Mesendoderm (in vitro differentiated cells): ENCODE measurements at places on chromosomes 1 and 21.

DNA sequence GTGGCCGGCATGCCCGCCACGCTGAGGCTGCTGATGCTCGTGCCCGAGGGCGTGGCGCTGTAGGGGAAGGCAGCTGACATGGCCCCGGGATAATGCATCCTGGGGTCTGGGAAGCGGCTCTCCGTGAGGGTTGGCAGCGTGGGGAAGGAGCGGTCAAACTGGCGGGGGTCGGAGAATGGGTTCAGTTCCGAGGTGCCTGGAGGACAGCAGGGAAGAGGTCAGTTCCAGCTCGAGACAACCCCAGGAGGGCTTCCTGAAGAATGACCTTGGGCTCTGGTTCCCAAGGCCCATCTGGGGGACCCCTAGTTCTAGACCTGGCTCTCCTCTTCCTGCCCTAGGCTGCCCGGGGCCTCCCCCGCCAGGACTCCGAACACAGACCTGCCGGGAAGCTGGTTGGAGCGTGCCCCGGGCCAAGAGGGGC is 27.6 kb downstream of the RUNX3 start:
- H3K4me1 ChIP-seq, result no peaks in the 10 kb centered on the region
- no peak overlapping the region for H3K4me3 ChIP-seq
- no peak overlapping the region for H3K27ac ChIP-seq

GRCh38 chr1:119286587-119287181 is 81.9 kb upstream of the HAO2 start:
- peak; percentile 81 for DNase-seq
- no peaks in the 10 kb centered on the region for H3K27me3 ChIP-seq
- H3K27ac ChIP-seq, result no peak overlapping the region
- H3K4me3 ChIP-seq, result no peak overlapping the region

DNA sequence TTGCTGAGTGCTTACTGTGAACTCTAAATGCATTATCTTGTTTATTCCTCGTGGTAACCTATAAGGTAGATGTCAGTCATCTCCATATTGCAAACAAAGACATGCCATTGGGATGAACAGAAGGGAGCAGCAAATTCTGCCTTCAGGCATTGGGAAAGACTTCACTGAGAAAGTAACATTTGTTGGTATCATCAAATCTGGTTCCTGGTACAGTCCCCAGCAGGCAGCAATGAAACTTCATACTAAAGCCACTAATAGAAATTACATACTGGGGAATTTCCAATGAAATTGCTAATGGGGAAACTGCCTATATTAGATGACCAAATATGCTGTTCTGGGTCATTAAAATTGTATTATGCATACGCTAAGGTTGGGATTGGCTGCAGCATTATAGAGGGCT is 47.3 kb upstream of the ST6GALNAC5 start:
- no peak overlapping the region for H3K27ac ChIP-seq
- peaks cover 2% of the 10 kb centered on the region for H3K4me1 ChIP-seq
- no peak for DNase-seq
- H3K4me3 ChIP-seq, result no peak overlapping the region
- no peaks in the 10 kb centered on the region for H3K36me3 ChIP-seq
- H3K27me3 ChIP-seq, result no peaks in the 10 kb centered on the region

DNA sequence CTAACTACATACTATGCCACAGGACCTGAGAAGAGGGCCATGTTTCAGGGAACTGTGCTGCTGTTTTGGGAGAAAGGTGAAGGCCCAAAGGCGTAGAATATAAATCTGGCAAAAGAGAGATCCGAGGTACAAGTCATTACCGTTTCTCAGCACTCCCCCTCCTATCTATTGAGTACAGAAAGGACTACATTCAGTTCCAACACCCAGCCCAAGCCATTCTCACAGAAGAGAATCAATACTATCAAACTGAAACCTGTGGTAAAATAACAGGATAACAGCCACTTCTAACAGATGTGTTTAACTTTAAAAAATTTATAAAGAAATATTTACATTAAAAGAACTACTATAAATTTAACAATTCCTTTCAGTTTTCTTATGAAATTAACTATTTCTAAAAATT is 7.8 kb downstream of the AHCTF1 start:
- H3K36me3 ChIP-seq, result peaks cover 1% of the 10 kb centered on the region
- no peak overlapping the region for H3K4me3 ChIP-seq
- no peaks in the 10 kb centered on the region for H3K27me3 ChIP-seq
- DNase-seq, result no peak
- no peak overlapping the region for H3K27ac ChIP-seq

DNA sequence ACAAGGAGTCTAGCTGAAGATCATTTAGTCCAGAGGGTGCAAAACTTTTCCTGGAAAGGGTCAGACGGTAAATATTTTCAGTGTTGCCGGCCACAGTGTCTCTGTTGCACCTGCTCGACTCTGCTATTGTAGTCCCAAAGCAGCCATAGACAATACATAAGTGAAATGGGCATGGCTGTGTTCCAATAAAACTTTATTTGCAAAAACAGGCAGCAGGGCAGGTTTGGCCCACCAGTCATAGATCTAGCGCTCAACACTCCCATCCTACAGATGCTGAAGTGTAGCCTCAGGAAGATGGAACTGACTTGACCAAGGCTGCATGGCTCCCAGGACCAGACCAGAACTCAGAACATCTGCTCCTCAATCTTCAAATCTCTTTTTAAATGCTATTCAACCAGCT is 46.2 kb upstream of the CLDN14 start:
- H3K27me3 ChIP-seq, result no peaks in the 10 kb centered on the region
- no peak overlapping the region for H3K27ac ChIP-seq
- DNase-seq, result no peak
- no peak overlapping the region for H3K4me3 ChIP-seq
- H3K36me3 ChIP-seq, result no peaks in the 10 kb centered on the region
- no peaks in the 10 kb centered on the region for H3K4me1 ChIP-seq

DNA sequence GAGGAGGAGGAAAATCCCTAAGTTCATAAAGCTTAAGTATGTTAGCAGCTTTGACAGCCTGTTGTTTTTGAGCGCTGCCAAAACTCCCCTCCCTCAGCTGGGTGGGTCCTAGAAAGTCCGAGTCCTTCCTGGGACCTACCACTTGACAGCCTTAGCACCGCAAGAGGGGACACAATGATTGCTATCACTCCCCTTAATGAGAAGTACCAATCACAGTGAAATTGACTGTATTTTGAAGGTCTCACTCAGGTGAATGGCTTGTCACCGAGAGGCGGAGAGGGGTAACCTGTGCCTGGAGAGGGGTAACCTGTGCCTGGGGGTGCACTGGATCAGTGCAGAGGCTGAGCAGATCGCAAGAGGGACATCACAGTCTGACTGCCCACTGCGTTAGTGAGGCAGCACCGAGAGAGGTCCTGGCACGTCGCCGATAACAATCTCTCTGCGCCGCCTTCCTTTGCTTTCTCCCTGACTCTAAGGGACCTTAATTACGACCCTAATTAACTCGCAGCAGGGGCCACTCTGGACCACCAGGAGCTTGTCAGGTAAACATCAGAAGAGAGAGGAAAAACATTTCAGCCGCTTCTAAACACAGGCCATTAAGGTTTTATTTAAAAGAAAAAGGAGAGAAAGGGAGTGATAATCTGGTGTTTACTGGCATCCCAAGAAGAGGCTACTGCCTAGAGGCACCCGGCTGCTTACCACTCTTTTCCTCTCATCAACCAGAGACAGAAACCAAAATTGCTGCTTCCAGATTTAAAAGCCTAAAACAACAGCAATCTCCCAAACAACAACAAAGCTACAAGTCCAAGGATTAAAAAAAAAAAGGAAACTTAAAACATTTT is 25.7 kb upstream of the KCNK1 start:
- H3K4me3 ChIP-seq, result no peak overlapping the region
- H3K27me3 ChIP-seq, result peaks cover 5% of the 10 kb centered on the region
- no peak overlapping the region for H3K27ac ChIP-seq
- H3K4me1 ChIP-seq, result no peaks in the 10 kb centered on the region

DNA sequence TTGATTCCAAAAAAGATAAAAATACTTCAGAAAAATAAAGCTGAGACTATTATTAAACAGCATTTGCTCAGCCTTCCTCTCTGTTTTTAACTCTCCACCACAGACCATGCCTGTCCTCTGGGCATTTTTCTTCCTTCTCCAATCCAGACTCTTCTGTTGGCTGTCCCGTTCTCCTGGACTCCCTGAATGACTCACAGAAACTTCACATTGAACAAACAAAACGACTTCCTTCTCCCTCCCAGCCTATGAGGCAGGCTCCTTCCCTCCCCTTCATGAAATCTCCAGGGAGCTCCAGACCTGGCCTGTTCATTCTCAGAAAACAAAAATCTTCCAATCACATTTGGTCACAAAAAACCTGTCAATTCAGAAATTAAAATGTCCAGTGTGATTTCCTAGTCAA is 421.3 kb downstream of the NPHP4 start:
- H3K27me3 ChIP-seq, result no peaks in the 10 kb centered on the region
- no peaks in the 10 kb centered on the region for H3K4me1 ChIP-seq
- H3K4me3 ChIP-seq, result no peak overlapping the region

- no peak overlapping the region for H3K4me3 ChIP-seq
- no peak for DNase-seq
- no peaks in the 10 kb centered on the region for H3K27me3 ChIP-seq
- no peak overlapping the region for H3K27ac ChIP-seq
- peaks cover 15% of the 10 kb centered on the region for H3K36me3 ChIP-seq
These were observed 3.3 kb downstream of the RGS16 start for GRCh38 chr1:182600745-182601415.
